NCI-H226 (cell line): ENCODE measurements at places on chromosomes 7 and 10.

GRCh38 chr7:124667312-124668153, 98.1 kb downstream of the GPR37 start:
- DNase-seq = peak; percentile 82

GRCh38 chr7:49407205-49407604, 366.2 kb upstream of the VWC2 start:
- no peak for DNase-seq

DNA sequence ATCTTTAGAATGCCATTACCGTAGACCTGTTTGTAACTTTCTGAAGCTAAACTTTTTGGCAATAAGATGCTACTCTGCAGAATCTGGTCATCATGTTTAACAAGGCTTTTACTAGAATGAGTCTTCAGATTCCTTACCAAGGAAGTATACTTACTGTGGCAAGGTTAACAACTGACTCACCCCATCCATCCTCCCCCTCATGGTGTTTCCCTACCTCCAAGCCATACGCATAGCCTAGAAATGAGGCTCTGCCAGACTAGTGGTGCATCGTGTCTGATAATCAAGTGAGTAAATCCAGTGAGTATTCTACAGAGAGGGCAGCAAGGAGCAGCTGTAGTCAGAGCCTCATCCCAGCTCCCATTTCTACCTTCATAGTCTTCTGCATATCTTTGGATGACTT, 223.6 kb downstream of the IPMK start:
- peak; percentile 96 for DNase-seq

DNA sequence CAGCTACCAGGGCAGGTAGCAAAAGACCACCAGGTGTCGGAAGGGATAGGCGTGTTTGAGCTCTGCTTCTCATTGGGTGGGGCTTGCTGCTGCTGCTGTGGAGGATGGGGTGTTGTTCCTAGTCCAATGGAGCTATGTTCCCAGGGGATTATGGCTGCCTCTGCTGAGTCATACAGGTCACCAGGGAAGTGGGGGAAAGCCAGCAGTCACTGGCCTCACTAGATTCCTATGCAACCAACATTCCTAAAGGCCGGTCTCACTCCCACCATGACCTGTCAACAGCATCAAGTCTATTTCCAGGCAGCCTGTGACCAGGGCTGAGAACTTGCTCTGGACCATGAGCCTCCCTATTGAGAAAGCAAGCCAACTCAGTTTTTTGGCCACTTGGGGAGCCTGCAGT, 1160.8 kb downstream of the REEP3 start:
- no peak for DNase-seq

DNA sequence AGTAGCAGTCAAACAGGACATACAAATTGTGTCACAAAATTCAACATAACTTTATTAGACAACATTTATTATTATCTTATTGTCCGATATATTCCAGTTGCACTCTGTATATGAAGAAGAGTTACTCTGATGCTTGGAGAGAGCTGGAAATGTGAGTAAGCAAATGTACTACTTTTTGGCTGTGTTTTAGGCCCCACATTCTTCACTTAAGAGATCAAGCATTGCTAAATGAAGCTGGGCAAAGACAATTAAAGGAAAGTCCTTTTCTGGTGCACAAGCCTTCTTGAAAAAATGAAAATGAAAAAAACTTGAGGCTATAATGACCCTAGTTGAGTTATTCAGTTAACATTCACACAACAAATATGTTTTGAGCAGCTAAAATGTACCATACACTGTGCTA, 26.1 kb downstream of the MYPN start:
- no peak for DNase-seq

- DNase-seq = no peak
Observed at GRCh38 chr10:26448706-26449435, 10.7 kb downstream of the APBB1IP start.

DNA sequence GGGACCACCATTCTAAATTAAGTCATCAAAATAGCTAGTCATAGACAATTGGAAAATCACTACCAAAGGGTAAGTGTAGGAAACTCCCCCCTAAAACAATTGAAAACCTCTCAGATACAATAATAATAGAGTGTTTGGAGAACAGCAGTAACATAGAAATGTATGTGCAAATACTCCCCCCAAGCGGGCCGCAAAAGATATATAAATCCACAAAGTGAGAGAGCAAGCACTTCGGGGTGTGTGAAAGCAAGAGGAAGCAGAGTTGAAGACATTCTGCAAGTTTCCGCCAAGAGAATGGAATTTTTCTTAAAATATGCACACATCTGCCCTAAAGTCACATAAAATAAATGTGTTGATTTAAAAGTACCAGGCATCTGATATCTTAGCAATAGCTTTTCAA, 33.3 kb downstream of the CHCHD3 start:
- no peak for DNase-seq

GRCh38 chr7:156566812-156567549, 73.6 kb upstream of the RNF32 start:
- no peak for DNase-seq

DNA sequence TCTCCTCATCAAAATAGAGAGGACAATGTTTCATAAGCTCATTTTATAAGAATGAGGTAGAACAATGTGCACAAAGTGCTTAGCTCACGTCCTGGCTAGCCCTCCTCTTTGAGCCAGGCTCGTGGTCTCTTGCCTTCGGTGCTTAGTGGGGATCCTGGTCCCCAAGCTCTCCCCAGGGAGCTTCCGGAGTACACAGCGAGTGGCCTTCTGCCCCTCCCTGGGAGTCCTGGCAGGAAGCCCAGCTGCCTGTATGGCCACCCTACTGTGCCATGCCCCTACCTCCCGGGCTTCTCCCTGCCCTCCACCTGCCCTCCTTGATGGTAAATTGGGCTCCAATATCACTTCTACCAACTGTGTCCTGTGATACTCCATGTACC, 868 bp downstream of the MYO1G start:
- DNase-seq = no peak

- DNase-seq = no peak
Observed at GRCh38 chr10:27581225-27581624, 77.1 kb downstream of the RAB18 start.

DNA sequence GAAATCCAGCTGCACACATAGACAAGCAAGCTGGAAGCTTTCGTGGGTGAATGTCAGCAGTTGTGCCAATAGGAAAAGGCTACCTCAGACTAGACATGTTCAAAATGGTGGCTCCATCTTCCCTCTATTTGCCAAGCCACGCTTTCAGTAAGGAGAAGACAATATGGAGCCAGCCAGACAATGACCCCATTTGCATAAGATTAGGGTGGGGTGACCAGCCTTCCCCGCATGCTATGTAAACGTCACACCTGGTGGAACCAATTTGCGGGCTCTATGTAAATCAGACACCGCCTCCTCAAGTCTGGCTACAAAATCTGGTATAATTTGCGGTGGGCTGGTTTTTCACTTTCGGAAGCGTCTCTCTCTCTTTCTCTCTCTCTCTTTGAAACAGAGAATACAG, 297.4 kb upstream of the PCDH15 start:
- DNase-seq = no peak

GRCh38 chr10:43998021-43998809, 349.5 kb upstream of the ZNF32 start:
- DNase-seq = no peak

GRCh38 chr10:122163174-122164022, 107.7 kb upstream of the BTBD16 start:
- DNase-seq = no peak

GRCh38 chr10:96292971-96293920, 11.0 kb upstream of the DNTT start:
- no peak for DNase-seq

DNA sequence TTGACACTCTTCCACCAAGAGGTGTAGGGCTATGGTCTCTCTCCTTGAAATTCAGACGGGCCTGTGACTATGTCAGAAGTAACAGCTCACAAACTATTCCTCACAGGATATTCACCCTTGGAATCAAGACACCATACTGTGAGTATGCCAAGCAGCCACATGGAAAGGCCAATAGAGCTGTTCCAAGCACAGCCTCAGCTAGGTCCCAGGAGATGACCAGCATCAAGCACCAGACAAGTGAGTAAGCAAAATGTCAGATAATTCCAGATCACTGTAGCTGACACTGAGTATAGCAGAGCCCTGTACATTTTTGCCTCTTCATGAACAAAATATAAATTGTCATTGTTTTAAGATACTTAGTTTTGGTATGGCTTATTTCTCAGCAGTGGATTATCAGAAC, 88.1 kb upstream of the KCND2 start:
- DNase-seq = no peak

GRCh38 chr7:100372256-100372655, 1.0 kb upstream of the PILRA start:
- peak; percentile 60 for DNase-seq

- no peak for DNase-seq
Observed at GRCh38 chr7:98238976-98239375, 13.1 kb downstream of the TECPR1 start.

- DNase-seq = peak; percentile 77
Observed at GRCh38 chr10:9262770-9263169, 1208.3 kb downstream of the GATA3 start.

- DNase-seq = peak; percentile 59
Observed at GRCh38 chr7:2099048-2099957, 133.4 kb downstream of the MAD1L1 start.

GRCh38 chr10:14587540-14588083, 187.1 kb downstream of the FAM107B start:
- no peak for DNase-seq

GRCh38 chr7:54663603-54664234, 95.3 kb downstream of the SEC61G start:
- DNase-seq = no peak

DNA sequence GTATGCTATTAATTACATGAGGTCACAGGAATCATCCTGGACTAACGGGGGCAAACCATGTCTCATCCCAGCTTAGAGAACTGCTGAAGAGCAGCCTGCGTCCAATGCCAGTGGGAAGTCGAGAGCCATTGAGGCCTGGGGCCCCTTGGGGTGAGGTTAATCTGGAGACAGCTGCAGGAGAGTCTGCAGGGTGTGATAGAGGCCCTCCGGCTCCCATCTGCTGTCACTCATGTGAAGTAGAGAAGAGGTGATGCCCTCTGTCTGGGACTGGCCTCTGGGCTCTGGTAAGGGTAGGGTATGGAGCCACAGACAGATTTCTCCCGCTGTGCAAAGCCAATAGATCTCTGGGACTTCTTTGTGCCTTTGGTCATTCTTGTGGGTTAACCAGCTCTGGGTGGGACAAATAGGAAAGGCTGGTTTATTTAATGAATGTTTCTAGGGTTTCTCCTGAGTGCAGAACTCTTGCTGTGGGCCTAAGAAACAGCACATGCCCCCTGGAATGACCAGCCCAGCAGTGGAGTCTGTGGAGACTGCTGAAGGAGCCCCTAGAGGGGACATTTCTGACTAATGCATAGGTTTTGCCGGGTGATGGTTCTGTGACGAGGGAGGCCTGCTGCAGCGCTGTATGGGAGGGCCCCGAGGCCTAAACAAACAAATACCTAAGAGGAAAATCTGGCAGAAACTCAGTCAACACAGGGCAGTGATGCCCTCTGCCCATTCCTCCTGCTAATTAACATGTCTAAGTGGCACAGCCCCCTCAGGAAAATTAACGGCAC, 34.5 kb downstream of the CRHR2 start:
- no peak for DNase-seq

- DNase-seq = peak; percentile 4
Observed at GRCh38 chr7:93015779-93016481, 101.8 kb downstream of the SAMD9 start.

DNA sequence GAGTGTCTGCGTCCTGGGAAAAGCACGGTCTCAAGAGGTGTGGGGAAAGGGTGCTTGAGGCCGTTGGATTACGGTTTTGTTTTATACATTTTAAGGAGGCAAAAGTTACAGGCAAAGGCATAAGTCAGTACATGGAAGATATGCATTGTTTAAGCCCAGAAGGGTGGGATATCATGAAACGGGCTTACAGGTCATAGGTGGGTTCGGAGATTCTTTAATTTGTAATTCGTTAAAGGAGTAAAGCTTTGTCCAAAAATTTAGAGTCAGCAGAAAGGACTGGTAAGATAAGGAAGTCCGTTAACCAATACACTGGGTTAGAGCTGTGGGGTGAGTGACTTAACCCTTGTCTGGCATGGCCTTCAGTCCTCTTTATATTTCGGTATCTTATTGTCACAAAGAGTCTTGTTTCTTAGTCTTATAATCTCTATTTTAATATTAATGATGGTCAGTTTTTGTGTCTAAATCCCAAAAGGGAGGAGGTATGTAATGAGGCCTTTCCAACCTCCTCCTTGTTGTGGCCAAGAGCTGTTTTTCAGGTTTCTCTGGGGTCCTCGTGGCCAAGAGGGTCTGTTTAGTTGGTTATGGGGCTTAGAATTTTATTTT, 12.7 kb downstream of the TSPAN14 start:
- no peak for DNase-seq

- peak; percentile 46 for DNase-seq
Observed at GRCh38 chr10:99975942-99976809, 33.6 kb downstream of the DNMBP start.

DNA sequence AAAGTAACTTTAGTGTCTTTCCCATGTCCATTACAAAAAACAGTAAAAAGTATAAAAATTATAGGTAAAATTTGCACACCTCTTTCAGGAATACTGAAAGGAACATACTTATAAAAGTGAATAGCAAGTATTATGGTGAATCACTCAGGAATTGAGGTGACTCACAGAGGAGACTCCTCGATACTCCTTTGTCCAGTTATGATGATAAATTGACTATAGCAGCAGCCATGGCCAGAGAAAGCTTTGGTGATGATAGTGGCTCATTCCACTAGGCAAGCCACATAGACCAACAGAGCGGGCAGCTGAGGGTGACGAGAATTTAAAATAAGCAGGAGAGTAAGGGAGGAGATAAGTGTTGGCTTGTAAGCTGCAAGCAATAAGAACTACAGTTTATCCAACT, 1231.1 kb upstream of the CELF2 start:
- peak; percentile 56 for DNase-seq

DNA sequence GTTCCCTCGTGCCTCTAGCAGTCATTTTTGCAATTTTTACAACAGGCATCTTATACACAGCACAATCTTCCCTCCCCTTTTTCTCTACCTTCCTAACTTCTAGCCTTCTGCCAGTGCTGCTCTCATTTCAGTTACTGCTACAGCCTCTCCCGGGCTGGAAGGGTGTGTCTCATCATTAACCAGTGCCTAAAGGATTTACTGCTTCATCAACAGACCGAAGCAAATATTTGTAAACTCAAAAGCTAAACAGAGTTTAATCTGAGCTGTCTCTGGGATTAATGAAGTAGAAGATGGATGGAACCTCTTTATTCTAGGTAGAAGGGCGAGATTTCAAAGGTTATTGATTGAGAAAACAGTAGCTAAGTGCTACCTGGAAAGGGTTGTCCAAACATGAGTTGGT, 94.3 kb downstream of the PRPF18 start:
- no peak for DNase-seq

DNA sequence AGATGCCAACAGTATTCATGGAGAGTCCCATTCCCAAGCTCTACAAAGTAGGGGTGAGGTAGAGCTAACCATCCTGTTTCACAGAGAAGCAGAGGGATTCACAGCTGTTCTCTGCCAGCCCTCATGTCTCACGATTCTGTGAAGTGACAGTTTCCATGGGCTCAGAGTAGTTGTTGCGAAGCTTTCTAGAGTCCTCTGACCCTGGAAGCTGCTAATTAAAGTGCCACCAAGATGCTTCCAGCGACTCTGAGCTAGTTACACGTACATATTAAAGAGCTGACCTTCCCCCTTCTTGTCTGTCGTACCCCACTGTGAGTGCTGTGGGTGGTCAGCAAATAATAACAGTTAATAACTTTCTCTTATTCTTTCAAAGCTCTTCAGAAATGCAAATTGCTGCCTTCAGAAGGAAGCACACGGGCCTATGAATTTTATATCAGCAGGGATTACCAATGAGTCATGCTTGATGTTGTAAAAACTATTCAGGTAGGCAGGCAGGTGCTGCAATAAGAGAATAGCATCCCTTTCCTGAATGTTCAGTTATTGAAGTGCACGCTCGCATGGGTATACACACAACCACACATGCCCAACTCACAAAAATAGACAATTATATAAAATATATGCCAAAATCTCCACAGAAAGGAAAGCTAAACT, 34.1 kb downstream of the DNAJB9 start:
- DNase-seq = no peak
